Thymus (tissue), 14 donors: ENCODE measurements at places on chromosomes 7 and 10. TPM values are rescaled to one million over a fixed set of nuclear protein-coding genes. Genes with fewer than 3 reads are reported as not detected.

DNA sequence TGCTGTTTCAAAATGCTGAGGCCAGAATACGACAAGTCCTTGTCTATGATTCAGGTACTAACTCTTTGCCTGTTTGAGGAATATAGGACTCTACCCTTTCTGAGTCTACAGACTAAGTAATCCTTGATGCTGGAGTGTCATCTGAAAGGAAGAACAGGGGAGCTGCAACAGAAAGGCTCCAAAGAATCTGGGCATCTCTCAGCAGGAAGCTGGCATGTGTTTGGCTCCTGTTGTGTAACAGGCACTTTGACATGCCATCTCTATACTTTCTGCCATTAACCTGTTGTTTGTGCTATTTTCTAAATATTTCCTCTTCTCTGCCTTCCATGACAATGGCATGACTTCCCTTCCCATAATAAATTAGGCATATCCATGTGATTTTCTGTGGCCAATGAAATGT lies 409.5 kb downstream of the ADRA2A start:
- H3K4me3 ChIP-seq: no peak overlapping the region
- H3K27ac ChIP-seq: no peak overlapping the region
- no peaks in the 10 kb centered on the region for H3K36me3 ChIP-seq
- DNase-seq: no peak
- H3K4me1 ChIP-seq: no peaks in the 10 kb centered on the region

Gene ZNF282
- polyA plus RNA-seq: 13.0 TPM

DNA sequence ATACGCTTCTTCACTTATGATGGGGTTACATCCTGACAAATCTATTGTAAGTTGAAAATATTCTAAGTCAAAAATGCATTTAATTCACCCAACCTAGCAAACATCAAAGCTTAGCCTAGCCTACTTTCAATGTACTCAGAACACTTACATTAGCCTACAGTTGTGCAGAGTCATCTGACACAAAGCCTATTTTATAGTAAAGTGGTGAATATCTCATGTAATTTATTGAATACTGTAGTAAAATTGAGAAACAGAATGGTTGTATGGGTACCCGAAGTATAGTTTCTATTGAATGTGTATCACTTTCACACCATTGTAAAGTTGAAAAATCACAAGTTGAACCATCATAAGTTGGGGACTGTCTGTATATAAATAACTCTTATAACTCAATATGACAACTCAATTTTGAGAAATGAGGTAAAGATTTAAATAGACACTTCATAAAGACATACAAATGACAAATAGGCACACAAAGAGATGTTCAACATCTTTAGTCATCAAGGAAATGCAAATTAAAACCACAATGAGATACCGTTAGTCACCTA lies 73.9 kb downstream of the C10orf90 start:
- no peak for DNase-seq
- H3K4me3 ChIP-seq: no peak overlapping the region
- no peaks in the 10 kb centered on the region for H3K36me3 ChIP-seq
- H3K27ac ChIP-seq: no peak overlapping the region

- no peaks in the 10 kb centered on the region for H3K4me1 ChIP-seq
- no peak for DNase-seq
- no peak overlapping the region for H3K27ac ChIP-seq
- no peak overlapping the region for H3K4me3 ChIP-seq
- H3K27me3 ChIP-seq: no peaks in the 10 kb centered on the region
Measured at GRCh38 chr10:20888620-20889330, 8.3 kb downstream of the NEBL start.

GRCh38 chr10:31757386-31757791 lies 171.2 kb downstream of the ARHGAP12 start:
- H3K27me3 ChIP-seq: no peaks in the 10 kb centered on the region
- H3K4me1 ChIP-seq: peaks cover 13% of the 10 kb centered on the region
- no peaks in the 10 kb centered on the region for H3K36me3 ChIP-seq
- no peak overlapping the region for H3K4me3 ChIP-seq

DNA sequence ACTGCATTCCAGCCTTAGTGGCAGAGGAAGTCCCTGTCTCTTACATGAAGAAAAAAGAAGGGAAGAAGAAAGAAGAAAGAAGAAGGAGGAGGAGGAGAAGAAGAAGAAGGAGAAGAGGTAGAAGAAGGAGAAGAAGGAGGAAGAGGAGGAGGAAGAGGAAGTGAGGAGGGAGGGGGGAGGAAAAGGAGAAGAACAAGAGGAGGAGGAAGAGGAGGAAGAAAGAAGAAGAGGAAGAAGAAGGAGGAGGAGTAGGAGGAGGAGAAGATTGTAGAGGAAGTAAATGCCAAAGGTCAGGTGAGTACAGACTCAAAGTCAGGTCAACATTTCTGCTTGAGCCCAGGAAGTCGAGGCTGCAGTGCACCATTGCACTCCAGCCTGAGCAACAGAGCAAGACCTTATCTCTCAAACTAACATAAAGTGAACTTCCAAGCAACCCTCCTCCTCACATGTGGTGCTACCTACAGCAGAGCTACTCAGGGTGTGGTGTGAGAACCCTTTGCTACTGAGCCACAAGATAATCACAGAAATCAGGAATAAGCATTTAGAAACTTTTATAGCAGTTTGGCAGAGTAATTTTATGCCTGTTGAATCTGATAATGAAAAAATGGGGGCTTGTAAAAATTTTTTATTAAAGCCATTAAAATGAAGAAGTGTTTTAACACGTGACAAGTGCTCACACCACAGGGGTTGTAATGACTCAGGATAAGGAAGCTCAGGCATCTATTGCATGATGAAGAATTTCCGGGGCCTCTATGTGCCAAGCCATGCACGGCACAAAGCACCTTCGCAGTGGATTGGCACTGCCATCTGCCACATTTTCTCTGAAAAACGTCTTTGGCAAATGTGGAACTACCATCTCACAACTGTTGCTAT lies 224.9 kb upstream of the AUTS2 start:
- DNase-seq: no peak
- H3K36me3 ChIP-seq: no peaks in the 10 kb centered on the region
- H3K4me1 ChIP-seq: no peaks in the 10 kb centered on the region
- H3K27ac ChIP-seq: no peak overlapping the region
- H3K27me3 ChIP-seq: no peaks in the 10 kb centered on the region

Gene DRGX
- 0.30 TPM for polyA plus RNA-seq

Gene ASB15
- polyA plus RNA-seq: 0.05 TPM
